ENCODE measurements at places on chromosomes 13 and 19. TPM values are rescaled to one million over a fixed set of nuclear protein-coding genes. Genes with fewer than 3 reads are reported as not detected.

DNA sequence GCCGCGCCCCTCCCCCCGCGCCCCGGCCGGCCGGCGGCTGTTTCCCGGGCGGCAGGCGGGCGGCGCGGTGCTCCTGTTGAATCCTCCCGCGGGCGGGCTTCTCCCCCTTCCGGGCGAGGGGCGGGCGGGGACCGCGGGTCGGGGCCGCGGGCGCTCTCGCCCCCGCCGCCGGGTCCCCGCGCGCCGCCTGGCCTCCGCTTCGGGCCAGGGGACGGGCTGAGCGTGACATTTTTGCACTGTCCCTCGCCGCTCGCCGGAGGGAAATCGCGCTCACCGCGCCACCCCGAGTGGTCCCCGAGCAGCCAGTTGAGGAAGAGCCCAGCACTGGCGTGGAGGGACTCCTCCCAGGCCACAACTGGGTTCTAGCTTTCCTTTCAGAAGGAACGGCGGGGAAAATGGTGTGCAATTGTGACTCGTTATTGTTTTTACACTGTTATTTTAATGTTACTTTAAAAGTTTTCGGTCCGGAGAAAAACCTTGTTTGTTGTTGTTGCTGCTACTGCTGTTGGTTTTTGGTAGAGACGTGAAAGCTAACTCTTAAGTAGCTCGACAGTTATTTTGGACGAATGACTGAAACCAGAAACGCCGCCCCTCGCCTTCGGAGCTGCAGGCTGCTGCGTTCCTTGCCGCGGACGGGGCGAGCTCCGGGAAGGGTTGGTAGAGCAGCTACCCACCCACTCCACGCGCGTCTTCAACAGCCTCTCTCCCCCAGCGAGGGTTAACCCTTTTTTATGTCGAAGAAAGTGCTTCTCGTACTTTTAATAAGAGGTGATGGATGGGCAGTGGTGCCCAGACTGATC is 959 bp downstream of the PDS5B start:
- no peaks in the 10 kb centered on the region for H3K27me3 ChIP-seq
- H3K4me3 ChIP-seq: peak overlapping the region; percentile 88
- DNase-seq: peak; percentile 81
- H3K36me3 ChIP-seq: no peaks in the 10 kb centered on the region
- peak overlapping the region; percentile 98 for H3K27ac ChIP-seq

DNA sequence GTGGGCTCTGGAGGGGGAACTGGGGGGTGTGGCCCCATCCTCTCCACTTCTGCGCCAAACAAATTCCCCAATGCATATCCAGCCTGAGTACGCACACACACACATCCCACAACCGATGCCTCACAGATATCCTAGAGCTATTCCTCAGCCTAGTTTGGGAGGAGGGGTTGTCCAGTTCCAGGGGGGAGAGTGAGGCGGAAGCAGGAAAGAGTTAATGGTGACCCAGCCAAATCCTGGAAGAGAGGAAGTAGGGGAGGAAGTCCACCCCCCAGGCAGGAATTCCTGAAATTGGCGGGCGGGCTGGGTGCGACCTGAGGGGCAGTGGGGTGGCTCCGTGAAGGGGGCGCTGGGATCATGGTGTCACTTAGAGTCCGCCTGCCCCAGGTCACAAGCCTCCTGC is 897 bp downstream of the GPR4 start:
- H3K4me3 ChIP-seq: peak overlapping the region; percentile 37
- DNase-seq: no peak
- no peak overlapping the region for H3K27ac ChIP-seq
- peaks cover 28% of the 10 kb centered on the region for H3K27me3 ChIP-seq

GRCh38 chr19:44807652-44808462 is 1.0 kb upstream of the BCAM start:
- peaks cover 7% of the 10 kb centered on the region for H3K4me1 ChIP-seq
- H3K27me3 ChIP-seq: no peaks in the 10 kb centered on the region
- H3K27ac ChIP-seq: peak overlapping the region; percentile 79
- no peak overlapping the region for H3K4me3 ChIP-seq
- peaks cover 13% of the 10 kb centered on the region for H3K36me3 ChIP-seq
- DNase-seq: peak; percentile 78

DNA sequence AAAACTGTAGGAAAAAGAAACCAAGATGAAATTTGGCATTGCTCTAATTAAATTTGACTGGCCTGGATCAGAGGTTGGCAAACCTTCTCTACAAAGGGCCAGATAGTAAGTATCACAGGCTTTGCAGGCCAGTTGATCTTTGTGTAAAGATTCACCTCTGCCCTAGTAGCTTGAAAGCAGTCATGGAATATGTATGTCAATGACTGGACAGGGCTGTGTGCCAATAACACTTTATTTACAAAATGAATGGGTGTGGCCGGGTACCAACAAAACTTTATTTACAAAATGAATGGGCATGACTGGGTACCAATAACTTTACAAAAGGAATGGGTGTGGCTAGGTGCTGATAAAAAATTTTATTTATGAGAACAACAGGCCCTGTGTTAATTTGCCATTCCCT is 20.0 kb downstream of the SIN3B start:
- H3K36me3 ChIP-seq: peaks cover 99% of the 10 kb centered on the region
- H3K4me1 ChIP-seq: no peaks in the 10 kb centered on the region
- no peak overlapping the region for H3K27ac ChIP-seq
- DNase-seq: no peak
- no peak overlapping the region for H3K4me3 ChIP-seq
- no peaks in the 10 kb centered on the region for H3K27me3 ChIP-seq

GRCh38 chr19:1136201-1136600 is 32.4 kb downstream of the GPX4 start:
- peak overlapping the region; percentile 42 for H3K27ac ChIP-seq
- peaks cover 17% of the 10 kb centered on the region for H3K4me1 ChIP-seq
- peaks cover 9% of the 10 kb centered on the region for H3K36me3 ChIP-seq

DNA sequence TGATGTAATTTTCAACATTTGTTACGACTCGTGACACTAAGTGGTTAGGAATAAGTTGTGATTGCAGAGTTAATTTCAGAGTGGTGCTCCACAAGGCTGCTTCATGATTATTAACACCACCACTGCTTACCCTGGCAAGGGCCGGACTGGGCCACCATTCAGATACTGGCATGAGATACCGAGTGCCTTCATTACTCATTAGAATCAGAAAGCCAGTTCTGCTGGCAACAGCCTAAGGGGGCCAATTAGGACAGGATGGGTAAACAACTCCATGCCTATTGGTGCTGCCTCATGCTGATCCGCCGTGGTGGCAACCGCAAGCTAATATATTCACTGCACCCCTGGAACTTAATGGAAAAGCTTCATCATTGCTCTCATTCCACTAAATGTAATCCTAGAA is 575.1 kb downstream of the EFNB2 start:
- no peaks in the 10 kb centered on the region for H3K36me3 ChIP-seq
- DNase-seq: no peak
- no peak overlapping the region for H3K27ac ChIP-seq
- no peaks in the 10 kb centered on the region for H3K27me3 ChIP-seq
- no peak overlapping the region for H3K4me3 ChIP-seq
- H3K4me1 ChIP-seq: no peaks in the 10 kb centered on the region

DNA sequence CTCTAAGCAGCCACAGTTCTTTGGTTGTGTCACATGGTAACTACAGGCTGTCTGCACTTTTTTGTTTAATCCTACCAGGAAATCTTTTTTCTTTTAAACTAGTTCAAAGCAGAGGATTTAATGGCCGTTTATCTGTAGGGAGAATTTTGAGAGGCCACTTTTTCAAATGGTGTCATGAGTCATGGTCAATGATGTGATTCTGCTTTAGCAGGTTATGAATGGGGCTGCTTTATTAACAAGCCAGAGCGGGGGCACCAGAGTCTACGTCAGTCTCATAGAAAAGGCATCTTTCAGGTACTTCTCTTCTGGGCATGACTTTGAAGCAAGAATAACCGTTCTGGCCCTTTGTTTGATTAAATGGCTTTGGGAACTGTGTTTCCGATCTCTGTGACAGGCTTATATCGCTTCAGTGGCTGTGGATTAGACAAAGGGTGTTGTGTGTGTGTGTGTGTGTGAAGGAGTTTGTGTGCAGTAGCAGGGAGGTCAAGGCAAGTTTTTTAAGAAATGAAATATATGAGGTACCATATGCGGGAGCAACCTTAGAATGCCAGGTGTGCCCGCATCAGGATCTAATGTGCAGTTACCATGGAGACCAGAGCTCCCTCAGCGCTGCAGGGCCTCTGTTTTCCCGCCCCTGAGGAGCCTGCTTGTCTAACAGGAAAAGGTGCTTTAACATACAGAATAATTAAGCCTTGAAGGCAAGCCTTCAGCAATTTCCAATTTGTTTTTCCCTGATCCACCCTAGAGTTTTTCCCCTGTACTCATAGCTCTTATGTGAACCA is 120.5 kb downstream of the KATNAL1 start:
- no peak overlapping the region for H3K4me3 ChIP-seq
- no peaks in the 10 kb centered on the region for H3K36me3 ChIP-seq
- DNase-seq: no peak
- H3K27me3 ChIP-seq: no peaks in the 10 kb centered on the region

DNA sequence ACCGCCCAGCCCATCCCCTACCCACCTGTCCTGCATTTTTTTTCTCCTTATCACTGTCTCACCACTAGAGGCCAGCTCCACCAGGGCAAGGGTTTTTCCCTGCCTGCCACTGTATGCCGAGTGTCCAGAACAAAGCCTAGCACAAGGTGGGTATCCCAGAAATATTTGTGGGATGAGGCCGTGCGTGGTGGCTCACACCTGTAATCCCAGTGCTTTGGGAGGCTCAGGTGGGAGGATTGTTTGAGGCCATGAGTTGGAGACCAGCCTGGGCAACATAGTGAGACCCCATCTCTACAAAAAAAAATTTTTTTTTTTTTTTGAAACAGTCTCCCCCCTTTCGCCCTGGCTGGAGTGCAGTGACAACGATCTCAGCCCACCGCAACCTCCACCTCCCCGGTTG is 2.9 kb upstream of the MRI1 start:
- H3K27ac ChIP-seq: no peak overlapping the region
- peaks cover 59% of the 10 kb centered on the region for H3K36me3 ChIP-seq
- DNase-seq: no peak
- no peaks in the 10 kb centered on the region for H3K27me3 ChIP-seq
- H3K4me1 ChIP-seq: peaks cover 4% of the 10 kb centered on the region

GRCh38 chr13:97978651-97979050 is 25.2 kb downstream of the IPO5 start:
- peaks cover 16% of the 10 kb centered on the region for H3K4me1 ChIP-seq
- no peak overlapping the region for H3K27ac ChIP-seq
- H3K27me3 ChIP-seq: no peaks in the 10 kb centered on the region
- H3K36me3 ChIP-seq: peaks cover 10% of the 10 kb centered on the region
- peak overlapping the region; percentile 80 for H3K4me3 ChIP-seq

KCTD4 gene
- total RNA-seq: not detected

EDDM13 gene
- not detected for total RNA-seq

PABPC3 gene
- total RNA-seq: not detected

Data from ascending aorta (tissue), 2 donors.